ENCODE measurements at places on chromosomes 11 and 22. TPM values are rescaled to one million over a fixed set of nuclear protein-coding genes. Genes with fewer than 3 reads are reported as not detected.

The OR5D16 gene
- not detected for total RNA-seq

The MMP12 gene
- total RNA-seq: 0.36 TPM

- H3K4me3 ChIP-seq: no peak overlapping the region
- no peak overlapping the region for H3K27ac ChIP-seq
- peaks cover 33% of the 10 kb centered on the region for H3K4me1 ChIP-seq
- peaks cover 6% of the 10 kb centered on the region for H3K27me3 ChIP-seq
Observed at GRCh38 chr22:39251762-39252460, 7.1 kb upstream of the PDGFB start.

The OR10A2 gene
- not detected for total RNA-seq

DNA sequence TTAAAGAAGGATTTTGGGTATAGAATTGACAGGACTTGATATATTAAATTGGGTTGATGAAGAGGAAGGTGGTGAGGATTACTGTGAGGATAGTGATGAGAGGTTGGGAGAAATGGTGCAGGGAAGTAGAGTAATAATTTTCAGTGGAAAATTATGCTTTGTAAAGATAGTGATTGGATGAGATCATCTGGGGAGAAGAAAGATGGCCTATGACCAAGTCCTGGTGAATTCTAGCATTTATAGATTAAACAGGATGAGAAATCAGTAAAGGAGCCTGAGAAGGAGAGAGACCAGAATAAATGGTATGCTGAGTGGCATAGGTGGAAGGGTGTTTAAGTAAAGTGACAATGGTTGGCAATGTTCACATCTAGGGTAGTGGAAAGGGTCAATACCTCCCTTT is 15.0 kb downstream of the IPO7 start:
- no peak overlapping the region for H3K4me3 ChIP-seq
- DNase-seq: peak; percentile 65
- H3K27ac ChIP-seq: peak overlapping the region; percentile 60
- peaks cover 17% of the 10 kb centered on the region for H3K4me1 ChIP-seq

The MYRF gene
- 0.29 TPM for total RNA-seq

DNA sequence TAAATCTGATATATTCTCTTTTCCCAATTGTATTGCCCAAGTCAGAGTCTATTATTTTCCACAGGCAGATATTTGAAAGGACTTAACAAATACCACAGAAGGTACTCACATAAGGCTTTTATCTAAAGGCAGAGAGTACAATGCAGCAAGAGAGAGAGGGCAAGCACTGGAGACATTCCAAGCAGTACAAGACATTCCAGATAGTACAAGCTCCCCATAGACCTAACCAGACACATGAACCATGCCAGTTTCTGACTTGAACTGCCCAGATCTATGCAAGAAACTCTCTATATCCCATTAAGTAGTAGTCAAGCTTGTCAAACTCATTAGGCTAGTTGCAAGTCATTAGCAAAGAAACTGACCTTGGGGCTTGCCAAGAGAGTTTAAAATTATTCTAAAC is 11.2 kb upstream of the MS4A6E start:
- no peaks in the 10 kb centered on the region for H3K27me3 ChIP-seq
- no peak overlapping the region for H3K4me3 ChIP-seq
- H3K27ac ChIP-seq: no peak overlapping the region
- H3K4me1 ChIP-seq: no peaks in the 10 kb centered on the region

GRCh38 chr11:104333977-104334376 is 170.0 kb upstream of the PDGFD start:
- H3K36me3 ChIP-seq: no peaks in the 10 kb centered on the region
- no peaks in the 10 kb centered on the region for H3K27me3 ChIP-seq
- H3K4me1 ChIP-seq: no peaks in the 10 kb centered on the region
- H3K4me3 ChIP-seq: no peak overlapping the region
- H3K27ac ChIP-seq: no peak overlapping the region

All from osteoblast (primary cell).